Activated CD8-positive, alpha-beta memory T cell treated with anti-CD3 and anti-CD28 coated beads for 1 hour (primary cell): ENCODE measurements at places on chromosomes 1 and 21.

DNA sequence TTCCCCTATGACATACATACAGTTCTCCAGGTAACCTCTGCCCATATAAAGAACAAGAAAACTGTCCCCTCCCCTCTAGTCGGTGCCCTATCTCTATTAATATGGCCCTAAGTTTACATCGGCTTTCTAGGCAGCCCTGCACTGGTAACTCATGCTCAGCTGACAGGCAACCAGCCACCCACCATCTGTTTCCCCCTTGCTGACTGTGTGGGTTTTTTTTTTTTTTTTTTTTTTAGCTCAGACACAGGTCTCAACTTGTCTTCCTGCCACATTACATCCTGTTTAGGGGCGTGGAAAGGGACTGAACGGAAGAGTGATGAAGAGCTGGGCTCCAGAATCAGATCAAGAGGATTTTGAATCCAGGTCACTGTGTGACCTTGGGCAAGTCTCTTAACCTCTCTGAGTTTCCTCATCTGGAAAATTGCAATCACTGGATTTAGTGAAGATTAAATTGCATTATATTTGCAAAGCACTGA, 14.0 kb downstream of the LAPTM5 start:
- DNase-seq, result peak; percentile 39

GRCh38 chr1:201149400-201149799, 4.9 kb downstream of the TMEM9 start:
- DNase-seq, result no peak

GRCh38 chr1:14956579-14957195, 196.9 kb upstream of the TMEM51 start:
- no peak for DNase-seq

DNA sequence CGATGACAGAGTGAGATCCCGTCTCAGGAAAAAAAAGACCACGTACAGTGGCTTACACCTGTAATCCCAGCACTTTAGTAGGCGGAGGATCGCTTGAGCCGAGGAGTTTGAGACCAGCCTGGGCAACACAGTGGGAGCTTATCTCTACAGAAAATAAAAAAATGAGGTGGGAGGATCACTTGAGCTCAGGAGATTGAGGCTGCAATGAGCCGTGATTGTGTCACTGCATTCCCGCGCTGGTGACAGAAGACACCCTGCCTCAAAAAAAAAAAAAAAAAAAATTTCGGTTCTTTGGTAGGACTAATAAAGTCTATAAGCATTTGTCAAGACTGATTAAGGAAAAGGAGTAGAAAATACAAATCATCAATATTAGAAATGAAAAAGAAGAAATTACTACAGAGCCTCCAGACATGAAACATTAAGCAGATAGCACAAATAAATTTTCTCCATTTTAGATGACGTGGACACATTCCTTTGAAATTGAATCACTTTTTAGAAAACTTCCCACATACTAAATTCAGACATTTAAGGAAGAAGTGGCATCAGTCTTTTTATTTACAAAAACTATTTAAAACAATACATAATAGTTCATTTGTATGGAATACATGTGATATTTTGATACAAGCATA, 30.4 kb downstream of the MORC3 start:
- no peak for DNase-seq

- no peak for DNase-seq
Observed at GRCh38 chr1:33289858-33290154, 31.1 kb downstream of the A3GALT2 start.

DNA sequence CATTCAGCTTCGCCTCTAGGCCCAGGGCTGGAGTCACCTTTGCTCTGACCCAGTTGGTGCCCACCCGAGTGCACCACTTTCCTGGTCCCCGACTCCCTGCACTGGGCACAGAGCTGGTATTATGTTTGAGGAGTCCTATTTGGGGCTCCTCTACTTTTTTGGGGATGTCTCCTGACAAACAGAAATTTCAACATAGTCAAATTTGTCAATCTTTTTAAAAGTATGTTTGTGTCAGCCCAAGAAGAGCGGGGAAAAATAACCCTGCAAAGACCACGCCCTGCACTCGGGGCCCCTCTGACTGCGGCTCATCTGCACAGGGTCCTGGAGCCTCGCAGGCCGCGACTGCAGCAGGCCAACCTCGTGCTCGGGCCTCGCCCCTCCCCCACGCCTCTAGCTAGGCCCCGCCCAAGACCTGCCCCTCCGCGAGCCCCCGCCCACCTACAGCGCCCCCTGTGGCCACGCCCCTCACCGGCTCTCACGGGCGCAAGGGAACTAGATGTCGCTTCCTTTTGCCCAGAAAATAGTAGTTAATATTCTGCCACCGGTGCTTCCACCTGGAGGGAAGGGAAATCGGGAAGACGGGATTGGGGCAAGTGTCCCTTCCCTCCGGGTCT, 11.4 kb downstream of the FAM229A start:
- peak; percentile 45 for DNase-seq

DNA sequence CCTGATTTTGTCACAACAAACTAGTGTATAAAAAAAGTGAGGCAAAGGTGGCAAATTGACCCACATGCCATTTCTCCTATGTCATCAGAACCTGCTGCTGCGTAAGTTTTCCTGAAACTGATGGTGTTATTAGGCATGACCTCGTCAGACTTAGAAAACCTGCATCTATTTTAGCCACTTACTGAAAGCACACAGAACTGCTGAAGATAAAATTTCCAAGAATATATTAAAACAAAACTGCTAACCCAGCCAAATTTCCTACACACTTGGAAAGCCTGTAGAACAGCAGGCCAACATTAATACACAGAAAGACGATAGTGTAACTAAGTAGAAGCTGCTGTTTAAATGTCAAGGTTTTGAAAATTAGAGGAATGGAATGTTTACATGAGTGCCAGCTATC, 674.5 kb upstream of the CXADR start:
- no peak for DNase-seq

DNA sequence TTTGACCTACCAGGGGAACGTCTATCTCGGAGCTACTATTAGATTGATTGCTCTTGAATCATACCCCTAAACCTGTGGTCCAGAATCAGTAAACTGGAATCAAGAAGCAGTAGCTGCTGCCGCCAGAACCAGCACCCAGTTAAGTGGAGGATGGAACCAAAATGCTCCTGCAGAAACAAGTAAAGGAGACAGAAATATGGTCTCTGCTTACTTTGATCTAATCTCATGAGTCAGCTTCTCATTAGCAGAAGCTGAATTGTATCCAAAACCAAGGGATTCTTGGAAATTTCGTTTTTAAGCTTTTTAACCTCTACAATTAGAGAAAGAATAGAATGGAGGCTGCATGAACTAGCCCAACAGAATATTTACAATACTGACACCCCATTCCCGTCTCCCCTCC, 42.6 kb upstream of the PIGV start:
- no peak for DNase-seq

DNA sequence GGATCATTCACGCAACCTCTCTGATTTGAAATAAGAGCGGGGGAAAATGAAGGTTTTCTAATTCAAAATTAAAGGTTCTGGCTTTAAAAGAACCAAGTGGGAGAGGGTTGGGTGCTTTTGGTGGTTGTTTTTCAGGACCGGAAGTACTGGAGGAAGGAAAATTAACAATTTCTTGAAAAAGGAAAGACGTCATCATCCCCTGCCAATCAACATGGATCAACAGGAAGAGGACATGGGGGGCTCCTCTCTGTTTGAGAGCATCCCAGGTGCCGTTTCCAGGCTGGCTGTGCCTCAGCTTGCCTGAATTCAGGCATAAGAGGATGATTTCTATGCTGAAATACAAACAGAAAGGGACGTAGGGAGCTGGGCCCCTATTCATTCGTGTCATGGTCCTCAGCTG, 21.6 kb upstream of the NID1 start:
- no peak for DNase-seq

GRCh38 chr1:168084396-168085231, 52.1 kb downstream of the GPR161 start:
- peak; percentile 8 for DNase-seq

DNA sequence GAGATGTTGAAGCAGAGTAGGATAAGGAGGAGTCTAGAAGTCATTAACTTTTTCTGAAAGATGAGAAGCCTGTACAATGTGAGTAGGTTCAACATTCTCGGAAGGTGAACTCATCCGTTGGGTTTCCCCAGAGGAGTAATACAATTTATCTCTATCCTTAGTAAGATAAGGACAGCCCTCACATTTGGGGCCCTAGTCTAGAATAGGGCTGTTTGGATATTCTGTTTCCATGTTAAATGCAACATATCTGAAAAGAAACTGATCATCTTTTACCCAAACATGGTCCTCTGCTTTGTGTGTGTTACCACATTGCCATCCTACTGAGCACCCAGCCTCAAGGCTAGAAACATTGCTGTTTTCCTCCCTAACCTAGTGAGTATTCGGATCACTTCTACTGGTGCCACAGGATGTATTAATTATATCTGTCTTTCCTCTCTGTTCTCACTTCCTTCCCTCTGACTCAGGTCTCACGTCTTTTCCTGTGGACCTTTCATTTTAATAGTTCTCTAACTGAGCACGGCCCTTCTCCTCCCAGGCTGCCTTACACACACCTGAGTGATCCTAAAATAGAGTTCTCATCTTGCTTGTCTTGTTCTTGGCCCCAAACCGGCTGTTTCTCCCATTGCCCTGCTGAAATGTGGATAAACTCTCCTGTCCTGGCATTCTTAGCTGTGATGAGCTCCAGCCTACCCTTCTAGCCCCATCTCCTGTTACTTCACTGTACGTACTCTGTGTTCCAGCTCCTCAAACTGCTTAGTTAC, 91.7 kb downstream of the CDC14A start:
- no peak for DNase-seq

DNA sequence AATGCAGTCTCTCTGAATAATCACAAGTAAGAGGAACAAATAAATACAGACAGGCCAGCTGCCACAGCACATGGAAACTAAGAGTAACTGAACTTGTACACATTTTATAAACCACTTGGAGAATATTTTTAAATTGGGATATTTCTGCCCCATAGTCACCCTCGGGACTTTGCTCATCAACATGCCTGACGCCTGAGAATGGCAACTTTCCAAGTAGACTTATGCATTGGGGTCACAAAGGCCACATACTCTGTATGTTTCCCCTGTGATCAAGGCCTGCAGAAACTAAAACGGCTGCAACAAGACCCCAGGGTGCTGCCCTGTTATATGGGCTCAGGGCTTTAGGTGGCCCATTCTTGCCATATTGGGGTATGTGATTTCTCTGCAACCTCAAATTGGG, 38.3 kb upstream of the GJA5 start:
- DNase-seq, result no peak

- no peak for DNase-seq
Observed at GRCh38 chr1:94974824-94975223, 47.9 kb upstream of the CNN3 start.

DNA sequence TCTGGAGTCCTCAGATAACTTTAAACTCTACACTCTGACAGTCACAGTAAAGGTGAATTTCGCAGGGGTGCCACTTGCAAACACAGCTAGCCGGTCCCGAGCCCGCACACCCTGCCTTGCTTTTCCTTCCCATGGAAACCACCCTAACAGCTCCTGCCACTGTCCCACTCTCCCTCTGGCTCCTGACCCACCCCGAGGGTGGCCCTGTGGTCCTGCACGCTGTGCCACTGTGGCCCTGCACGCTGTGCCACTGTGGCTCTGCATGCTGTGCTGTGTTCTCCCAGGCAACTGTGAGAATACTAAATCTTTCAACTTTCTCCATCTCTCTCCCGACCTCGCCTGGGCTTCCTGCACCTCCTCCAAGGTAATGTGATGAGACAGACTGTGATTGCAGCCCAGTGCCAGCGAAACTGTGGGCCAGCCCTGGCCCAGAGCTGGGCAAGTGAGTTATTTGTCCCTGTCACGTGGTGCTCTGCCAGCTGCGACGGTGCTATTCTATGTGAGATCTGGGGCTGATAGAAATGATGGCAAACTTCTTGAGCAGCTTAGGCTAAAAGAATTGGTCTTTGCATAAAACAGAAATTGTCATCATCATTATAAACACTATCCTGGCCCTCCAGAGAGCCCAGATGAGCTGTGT, 63.4 kb upstream of the TARBP1 start:
- no peak for DNase-seq

- DNase-seq, result no peak
Observed at GRCh38 chr1:7284839-7285435, 486.2 kb upstream of the VAMP3 start.

GRCh38 chr1:150089846-150090520, 22.4 kb downstream of the VPS45 start:
- no peak for DNase-seq

GRCh38 chr1:185241127-185241526, 75.9 kb downstream of the IVNS1ABP start:
- DNase-seq, result no peak

DNA sequence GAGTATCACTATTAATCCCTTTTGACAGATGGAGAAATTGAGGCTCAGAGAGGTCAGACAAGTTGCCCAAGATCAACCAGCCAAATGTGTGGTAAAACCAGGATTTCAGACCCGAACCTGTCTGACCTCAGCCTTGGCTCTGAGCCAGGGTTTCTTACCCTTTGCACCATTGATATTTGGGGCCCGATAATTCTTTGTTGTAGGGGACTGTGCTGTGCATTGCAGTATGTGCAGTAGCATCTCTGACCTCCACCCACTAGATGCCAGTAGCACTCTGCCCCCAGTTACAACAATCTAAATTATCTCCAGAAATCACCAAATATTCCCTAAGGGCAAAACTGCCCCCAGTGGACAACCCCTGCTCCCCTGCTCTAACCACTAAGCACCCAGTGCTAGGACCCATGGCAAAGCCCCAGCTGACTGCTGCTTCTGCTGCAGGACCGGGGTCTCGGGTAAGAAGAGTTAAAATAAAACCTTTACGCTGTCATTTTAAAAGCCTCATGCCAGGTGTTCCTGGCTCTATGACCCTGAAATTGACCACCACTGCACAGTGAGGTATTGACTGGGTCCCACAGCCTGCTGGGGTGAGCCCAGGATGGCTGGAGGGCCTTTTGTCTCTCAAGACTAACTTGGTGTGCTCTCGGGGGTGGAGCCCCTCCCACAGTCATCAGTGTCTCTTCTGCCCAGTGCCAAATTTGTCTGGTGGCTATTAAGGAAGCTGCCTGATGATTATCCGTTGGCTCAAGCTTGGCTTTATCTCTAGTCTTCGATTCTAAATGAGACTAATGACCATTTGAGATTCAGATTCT, 5.6 kb upstream of the MAN1C1 start:
- no peak for DNase-seq

GRCh38 chr1:55073187-55073916, 34.0 kb downstream of the PCSK9 start:
- DNase-seq, result no peak

GRCh38 chr1:43839056-43839455, 94.5 kb upstream of the ARTN start:
- DNase-seq, result no peak

DNA sequence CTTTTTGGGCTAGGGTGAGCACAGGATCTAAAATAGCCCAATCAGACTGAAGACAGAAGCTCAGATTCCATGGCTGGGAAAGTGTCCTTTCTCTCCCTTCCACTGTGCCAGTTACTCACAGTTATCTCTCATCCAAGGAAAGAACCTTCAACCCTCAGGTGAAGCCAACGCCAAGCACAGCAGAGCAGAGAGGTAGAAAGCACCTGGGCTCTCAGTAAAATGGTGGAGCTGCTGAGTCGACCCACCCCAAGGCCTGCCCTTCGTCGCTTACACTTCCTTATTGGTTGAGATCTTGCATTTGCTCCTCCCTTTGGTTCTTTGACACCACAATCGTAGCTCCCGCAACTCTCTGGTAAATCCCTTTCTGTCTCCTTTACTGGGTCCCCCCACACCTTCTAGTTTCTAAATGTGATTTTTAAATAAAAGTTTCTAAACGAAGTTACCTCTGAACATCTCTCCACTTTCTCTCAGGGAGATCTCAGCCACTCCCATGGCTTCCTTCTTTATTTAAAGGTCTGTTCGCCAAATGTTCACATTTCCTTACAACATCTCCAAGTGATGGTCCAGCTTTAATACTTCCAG, 27.5 kb upstream of the SLC30A1 start:
- DNase-seq, result no peak
